Activated CD4-positive, alpha-beta T cell treated with anti-CD3 and anti-CD28 coated beads for 36 hours (primary cell): ENCODE measurements at places on chromosomes 11 and 22. TPM values are rescaled to one million over a fixed set of nuclear protein-coding genes. Genes with fewer than 3 reads are reported as not detected.

The POTEH gene
- total RNA-seq, result not detected

The HORMAD2 gene
- total RNA-seq, result not detected

The TBX1 gene
- not detected for total RNA-seq

DNA sequence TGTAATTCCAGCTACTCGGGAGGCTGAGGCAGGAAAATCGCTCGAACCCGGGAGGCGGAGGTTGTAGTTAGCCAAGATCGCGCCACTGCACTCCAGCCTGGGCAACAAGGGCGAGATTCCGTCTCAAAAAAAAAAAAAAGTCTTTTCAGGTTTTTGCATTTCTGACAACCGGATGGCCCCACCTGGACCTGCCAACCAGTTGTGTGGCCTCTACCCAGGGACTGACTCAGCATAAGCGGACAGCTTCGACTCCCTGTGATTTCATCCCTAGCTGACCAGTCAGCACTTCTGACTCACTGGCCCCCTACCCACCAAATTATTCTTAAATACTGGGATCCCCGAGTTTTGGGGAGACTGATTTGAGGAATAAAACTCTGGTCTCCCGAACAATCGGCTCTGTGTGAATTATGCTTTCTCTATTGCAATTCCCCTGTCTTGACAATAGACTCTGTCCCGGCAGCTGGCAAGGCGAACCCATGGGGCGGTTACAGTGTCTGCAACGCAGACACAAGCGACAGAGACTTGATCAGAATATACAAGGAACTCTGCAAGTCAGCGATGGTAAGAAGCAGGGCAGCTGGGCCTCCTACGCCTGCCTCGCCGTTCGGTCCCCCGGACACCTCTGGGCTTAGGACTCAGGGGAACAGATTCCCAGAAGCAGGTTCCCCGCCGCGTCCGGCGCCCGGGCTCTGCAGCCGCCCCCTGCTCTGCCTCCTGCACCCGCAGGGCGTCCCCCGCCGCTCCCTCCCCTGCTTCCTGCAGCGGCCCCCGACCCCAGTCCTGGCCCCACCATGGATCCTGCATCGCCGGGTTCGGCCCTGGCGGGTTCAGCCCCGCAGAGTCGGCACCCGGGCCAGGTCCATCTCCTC is 741 bp upstream of the TALDO1 start:
- DNase-seq, result peak; percentile 68

GRCh38 chr22:17726928-17727897 is 47.1 kb downstream of the BID start:
- DNase-seq, result no peak

DNA sequence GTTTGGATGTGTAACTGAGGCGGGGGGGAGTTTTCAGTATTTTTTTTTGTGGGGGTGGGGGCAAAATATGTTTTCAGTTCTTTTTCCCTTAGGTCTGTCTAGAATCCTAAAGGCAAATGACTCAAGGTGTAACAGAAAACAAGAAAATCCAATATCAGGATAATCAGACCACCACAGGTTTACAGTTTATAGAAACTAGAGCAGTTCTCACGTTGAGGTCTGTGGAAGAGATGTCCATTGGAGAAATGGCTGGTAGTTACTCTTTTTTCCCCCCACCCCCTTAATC is 2.3 kb downstream of the MALAT1 start:
- DNase-seq, result no peak
